ENCODE measurements at places on chromosomes 12 and 14.
A peak's percentile ranks its signal among the peaks of the same experiment; 100 is the strongest.

GRCh38 chr14:23883684-23884540, 69.7 kb upstream of the DHRS4 start:
- DNase-seq: no peak

DNA sequence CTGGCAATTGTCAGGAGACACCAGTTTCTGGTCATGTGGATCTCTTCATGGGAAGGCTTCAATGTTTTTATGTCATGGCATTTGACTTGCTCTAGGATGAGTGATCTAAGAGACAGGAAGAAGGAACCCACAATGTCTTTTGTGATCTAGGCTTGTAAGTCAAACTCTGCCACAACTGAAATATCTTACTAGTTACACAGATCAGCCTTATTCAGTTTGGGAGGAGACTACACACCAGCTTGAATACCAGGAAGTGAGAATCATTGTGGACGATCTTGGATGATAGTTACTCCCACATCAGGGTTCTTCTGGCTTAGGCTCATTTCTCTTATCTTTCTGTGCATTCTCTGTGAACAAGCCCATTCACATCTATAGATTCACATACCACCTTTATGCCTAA, 236.2 kb upstream of the FBXO33 start:
- DNase-seq: no peak

GRCh38 chr12:18430425-18431048, 169.2 kb downstream of the PIK3C2G start:
- DNase-seq: peak; percentile 2

- DNase-seq: peak; percentile 56
Measured at GRCh38 chr14:90698379-90698869, 117.8 kb downstream of the TTC7B start.

DNA sequence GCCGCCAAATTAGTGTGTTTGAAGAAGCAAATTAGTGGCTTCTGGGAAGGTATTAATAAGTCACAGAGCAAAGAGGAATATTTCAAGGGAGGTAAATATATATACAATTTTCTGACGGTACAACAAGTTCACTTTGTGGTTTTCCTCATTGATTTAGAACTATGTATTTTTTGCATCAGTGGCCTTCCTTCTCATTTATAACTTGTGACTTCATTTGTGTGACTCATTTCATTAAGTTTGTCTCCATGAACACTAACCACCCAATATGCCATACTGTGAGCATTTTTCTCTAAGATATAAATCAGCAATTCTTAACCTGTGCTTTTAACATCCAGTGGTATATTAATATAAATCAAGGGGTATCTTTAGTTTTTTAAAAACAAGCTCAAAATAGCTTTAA, 29.3 kb upstream of the ARHGAP5 start:
- DNase-seq: no peak

- no peak for DNase-seq
Measured at GRCh38 chr12:17358835-17359234, 731.2 kb downstream of the RERGL start.

GRCh38 chr12:88723219-88723618, 142.9 kb upstream of the KITLG start:
- no peak for DNase-seq

DNA sequence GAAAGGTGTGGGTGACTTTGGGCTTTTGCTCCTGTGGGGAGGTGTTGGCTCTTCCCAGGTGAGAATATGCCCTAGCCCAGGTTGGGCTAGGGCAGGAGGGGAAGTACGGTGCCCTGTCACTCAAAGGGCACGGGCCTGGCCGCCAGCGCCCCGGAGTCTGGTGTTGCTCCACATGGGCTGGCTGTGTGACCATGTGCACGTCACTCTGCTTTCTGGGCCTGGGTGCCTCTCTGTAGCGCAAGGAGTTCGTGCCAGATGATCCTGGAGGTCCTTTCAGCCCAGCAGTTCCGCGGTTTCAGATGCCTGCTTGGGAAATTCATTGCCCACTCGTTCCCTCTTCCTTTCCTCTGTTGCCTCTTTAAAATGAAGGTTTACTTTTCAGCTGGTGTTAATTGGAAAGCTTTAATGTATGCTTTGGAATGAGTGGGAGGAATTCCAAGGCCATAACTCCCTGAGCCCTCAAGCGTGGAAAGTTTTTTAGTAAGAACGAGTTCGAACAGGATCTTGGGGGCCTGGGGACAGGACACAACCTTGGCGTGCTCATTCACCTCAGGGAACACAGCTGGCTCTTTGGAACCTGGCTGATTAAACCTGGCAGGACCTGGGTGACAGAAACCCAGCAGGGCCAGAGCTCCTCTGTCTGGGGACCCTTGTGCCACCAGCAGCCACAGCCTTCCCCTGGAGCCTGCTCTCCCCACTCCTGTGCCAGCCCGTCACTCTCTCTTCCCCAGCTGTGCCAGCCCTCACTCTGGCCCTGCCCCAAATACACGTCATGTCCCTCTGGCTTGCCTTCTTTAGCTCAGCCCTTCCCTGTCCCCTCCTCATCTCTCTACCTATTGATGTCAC, 42.8 kb downstream of the TSPAN9 start:
- peak; percentile 27 for DNase-seq

DNA sequence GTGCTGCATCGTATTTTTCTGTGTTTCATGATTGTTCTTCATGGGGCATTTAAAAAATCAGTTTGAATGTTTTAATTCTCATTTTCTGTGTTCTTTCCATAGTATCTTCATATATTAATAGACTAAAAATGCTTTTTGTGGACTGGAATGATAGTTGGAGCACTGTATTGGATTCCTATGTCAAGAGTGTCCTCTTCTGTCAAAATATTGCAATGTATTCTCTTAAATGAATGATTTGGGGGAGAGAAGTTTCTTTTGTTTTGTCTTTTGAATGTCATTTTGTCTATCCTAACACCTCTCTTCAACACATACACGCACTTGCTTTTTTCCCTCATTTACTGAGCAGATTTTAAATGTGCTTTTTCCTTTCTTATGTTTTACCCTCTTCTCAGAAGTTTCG, 4.7 kb upstream of the EIF2S3B start:
- DNase-seq: no peak

DNA sequence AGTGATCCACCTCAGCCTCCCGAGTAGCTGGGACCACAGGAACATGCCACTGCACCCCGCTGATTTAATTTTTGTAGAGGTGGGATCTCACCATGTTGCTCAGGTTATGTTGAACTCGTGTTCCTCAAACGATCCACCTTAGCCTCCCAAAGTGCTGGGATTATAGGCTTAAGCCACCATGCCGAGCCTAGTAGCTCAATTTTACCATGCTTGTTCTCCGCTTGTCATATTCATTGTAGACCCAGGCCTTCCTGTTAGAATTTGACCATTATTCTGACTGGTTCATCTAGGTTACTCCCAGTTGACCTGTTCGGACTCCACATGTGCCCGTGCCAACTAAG, 24.7 kb downstream of the TMBIM6 start:
- DNase-seq: no peak

DNA sequence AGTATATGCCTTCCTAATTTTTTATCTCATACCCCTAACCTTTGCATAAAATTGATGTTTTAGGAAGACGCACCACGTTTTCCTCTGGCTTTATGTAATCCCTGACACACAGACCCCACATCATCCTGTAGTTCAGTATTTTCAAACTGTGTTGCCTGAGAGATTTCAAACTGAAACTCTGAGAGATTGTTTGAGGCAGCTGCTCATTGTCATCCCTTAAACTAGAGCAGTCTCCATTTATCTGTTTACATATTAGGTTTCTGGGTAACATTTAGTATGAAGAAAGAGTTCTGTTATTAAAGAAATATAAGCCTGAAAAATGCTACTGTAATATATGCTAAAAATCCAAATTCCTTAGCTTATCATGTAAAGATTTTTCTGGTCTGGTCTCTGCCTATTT, 24.3 kb downstream of the MNAT1 start:
- DNase-seq: no peak

DNA sequence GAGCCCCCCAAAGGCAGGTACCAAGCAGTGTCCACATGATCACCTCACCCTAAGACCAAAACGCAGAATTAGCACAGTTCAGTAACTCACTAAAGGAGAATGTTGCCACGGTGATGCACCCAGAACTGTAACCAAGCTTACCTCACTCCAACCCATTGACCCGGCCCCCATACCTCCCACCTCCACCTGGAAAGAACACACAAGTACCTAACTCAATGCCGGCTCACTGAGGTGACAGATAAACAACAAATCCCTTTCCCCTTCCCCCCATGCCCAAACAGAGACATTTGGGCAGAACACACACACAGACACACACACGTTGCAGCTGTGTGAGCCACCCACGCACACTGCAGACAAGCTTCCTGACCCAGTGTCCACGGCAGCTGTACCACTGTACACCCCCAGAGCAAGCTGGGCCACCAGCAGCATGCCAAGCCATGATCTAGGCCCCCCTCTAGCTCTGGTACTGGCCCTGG, 1.3 kb downstream of the RAPGEF3 start:
- peak; percentile 59 for DNase-seq

Data from amygdala (tissue), 56 donors.